ENCODE measurements at places on chromosomes 11 and 22.

DNA sequence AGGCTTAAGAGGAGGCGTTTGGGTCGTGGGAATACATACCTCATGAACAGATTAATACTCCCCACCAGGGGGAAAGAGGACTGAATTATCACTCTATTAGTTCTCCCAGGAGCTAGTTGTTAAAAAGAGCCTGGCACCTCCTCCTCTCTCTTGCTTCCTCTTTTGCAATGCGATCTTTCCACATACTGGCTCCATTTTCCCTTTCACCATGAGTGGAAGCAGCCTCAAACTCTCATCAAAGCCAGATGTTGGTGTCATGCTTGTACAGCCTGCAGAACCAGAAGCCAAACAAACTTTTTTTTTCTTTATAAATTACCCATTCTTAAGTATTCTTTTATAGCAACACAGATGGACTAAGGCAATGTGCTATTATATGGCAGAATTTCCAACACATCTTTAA lies 258.5 kb downstream of the FAM76B start:
- DNase-seq = no peak

GRCh38 chr22:30602049-30602448 lies 4.9 kb upstream of the TCN2 start:
- DNase-seq = no peak

GRCh38 chr11:95338430-95338991 lies 107.5 kb upstream of the SESN3 start:
- no peak for DNase-seq

DNA sequence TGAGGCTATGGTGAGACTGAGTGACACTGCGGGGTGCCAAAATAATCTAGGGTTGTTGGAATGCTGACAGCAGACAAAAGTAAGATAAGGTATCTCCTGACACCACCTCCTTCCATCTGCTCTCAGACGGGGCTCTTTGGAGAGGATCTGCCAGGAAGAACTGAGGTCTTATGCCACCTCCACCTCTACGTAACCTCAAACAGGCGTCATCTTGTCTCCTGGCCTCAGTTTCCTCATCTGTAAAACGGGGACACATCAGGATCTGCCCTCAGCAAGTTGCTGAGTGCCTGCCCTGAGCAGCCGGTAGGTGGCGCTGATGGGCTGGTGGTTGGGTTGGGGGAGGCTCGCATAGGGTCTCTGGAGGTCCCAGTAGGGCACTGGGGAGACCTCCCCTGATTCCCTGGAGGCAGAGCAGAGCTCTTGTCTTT lies 1.7 kb upstream of the MYEOV start:
- no peak for DNase-seq

GRCh38 chr11:36056160-36056751 lies 112.4 kb downstream of the LDLRAD3 start:
- DNase-seq = no peak

GRCh38 chr11:110962921-110963320 lies 250.7 kb upstream of the ARHGAP20 start:
- no peak for DNase-seq

DNA sequence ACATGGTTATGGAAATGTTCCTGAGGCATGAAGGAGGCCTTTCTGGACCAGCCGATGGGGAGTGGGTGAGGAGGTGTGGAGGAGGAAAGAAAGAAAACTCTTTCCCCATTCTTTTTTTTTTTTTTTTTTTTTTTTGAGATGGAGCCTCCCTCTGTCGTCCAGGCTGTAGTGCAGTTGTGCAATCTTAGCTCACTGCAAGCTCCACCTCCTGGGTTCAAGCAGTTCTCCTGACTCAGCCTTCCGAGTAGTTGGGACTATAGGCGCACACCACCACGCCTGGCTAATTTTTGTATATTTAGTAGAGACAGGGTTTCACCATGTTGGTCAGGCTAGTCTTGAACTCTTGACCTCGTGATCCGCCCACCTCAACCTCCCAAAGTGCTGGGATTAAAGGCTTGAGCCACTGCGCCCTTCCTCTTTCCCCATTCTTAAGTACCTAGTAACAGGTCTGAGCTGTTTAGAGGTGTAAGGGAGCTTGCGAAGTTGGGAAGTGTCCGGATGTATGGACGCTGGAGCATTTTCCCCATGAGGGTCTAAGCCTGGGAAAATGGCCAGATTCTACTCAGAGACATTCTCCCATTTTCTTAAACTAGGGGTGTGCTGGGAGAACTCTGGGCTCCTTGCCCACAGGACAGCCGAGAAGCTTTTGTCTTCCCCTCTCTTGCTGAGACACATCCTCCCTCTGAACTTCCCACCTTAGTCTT lies 135.8 kb downstream of the TEAD1 start:
- DNase-seq = no peak

DNA sequence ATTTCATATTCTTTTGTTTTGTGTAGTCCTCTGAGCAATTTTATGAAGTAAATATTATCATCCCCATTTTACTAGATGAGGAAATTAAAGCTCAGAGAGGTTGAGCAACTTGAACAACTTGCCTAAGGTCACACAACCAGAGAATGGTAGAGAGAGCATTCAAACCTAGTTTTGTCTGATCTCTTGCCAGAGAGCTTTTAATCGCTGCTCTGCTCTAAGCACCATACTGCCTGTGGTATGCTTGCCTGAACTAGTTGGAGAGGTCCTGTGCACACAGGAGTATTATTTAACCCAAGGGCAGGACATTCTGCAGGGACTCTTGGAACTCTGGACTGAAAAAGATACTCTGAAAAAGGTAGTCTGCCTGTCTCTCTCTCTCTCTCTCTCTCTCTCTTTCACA lies 38.5 kb downstream of the TRAF6 start:
- no peak for DNase-seq

GRCh38 chr22:22366537-22366936 lies 122.0 kb downstream of the VPREB1 start:
- DNase-seq = no peak

- DNase-seq = no peak
These were observed 8.1 kb downstream of the CLPB start for GRCh38 chr11:72426103-72426757.

DNA sequence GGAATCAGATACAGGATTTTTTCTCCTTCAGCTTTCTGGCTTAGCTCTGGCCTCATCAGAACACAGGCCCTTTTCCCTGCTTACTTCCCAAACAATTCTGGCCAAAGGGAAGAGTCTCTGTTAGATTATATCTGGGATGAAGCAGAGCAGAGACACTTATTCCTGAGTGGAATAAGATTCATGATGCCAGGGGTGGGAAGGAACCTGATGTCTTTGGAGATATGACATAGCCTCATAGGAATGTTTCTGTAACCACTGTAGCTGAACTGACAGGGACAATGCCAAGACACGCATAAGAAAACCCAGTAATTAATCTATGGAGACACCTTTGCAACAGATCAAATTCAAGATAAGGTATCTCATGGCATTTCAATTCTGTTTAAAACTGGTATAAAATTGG lies 177.1 kb upstream of the RAG2 start:
- no peak for DNase-seq

- DNase-seq = no peak
These were observed 7.9 kb upstream of the APLNR start for GRCh38 chr11:57244911-57245310.

- DNase-seq = no peak
These were observed 102.8 kb upstream of the NCAM1 start for GRCh38 chr11:112858289-112859023.

DNA sequence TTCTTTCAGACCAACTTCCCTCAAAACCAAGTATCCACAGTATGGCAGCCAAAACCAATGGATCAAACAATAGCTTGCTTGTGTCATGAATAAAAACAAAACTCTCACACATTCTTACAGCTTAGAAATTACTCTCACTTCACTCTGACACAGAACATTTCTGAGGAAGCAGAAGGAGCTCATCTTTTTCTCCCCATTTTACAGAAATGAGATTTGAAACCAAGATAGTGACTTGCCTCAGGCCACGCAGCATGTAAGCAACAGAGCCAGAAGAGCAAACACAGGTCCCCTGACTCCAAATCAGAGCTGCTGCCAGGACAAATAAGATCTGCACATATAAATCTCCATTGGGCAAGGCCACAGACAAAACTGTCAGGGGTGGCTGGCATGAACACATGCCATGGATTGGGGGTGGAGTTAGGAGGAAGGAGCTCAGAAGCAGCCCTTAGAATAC lies 64.8 kb downstream of the RAB30 start:
- DNase-seq = no peak

DNA sequence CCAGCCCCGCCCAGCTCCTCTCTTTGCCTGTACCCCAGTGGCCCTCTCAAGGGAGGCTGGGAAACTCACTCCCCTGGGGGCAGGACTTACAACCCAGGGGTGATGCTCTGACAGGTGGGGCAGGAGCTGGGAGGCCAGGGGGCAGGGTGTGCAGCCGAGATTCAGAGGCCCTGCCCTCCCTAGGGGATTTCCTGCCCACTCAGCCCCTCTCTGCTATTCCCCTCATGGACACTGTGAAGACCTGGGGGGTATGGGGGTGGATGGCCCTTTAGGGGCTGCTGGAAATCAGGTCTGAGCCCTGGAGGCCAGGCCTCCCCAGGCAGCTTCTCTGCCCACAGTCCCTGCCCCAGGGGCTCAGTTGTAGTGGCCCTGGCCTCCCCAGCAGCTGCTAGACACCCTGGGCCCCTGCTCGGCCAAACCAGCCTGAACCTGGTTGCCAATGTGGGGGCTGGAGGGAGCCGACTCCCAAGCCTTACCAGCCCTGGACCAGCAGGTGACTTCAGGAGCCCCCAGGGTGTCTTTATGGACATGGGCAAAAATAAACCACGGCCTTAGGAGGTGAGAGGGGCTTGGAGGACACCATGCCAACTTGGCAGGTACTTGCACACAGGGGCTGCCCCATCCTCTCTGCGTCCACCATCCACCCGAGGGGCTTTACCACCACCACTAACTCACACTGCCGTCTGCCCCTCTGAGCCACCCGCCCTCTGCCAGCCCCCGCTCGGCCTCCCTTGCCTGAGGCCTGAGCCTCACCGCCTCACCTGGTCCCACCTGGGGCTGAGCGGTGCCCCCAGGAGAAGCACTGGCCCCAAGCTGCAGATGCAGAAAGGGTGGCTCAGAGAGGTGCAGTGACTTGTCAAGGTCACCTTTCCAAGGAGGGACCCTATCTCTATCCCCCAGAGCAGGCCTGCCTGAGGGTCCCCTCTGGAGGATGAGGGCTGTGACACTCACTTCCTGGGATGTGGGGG lies 2.8 kb upstream of the PHLDA2 start:
- no peak for DNase-seq

DNA sequence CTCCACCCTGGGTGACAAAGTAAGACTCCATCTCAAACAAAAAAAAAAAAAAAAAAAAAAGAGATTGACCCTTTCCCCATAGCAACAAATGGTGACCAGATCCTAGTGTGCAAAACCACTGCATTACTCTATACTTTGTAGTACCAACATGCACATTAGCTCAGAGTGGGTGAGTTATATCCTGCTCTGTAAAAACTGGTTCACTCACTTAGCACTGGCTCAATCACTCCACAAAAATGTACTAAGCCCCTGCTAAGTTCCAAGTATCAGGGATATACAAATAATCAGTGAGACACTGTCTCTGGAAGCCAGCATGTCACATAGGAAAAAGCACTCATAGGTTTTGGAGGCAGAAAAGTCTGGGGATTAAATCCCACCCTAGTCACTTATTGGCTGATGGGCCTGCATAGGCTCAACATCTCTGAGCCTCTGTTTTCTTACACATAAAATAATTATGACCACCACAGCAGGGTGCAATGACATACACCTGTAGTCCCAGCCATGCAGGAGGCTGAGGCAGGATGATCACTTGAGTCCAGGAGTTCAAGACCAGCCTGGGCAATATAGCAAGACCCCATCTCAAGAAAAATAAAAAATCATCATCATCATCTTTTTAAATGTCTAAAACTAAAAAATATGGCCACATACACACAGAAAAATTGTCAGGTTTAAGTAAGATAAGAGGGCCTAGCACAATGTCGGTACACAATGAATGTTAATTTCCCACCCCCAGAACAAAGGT lies 11.9 kb downstream of the FAM168A start:
- DNase-seq = no peak

GRCh38 chr11:105786741-105787140 lies 176.9 kb downstream of the GRIA4 start:
- no peak for DNase-seq

- no peak for DNase-seq
These were observed 3.6 kb downstream of the SLC43A1 start for GRCh38 chr11:57511741-57512430.

DNA sequence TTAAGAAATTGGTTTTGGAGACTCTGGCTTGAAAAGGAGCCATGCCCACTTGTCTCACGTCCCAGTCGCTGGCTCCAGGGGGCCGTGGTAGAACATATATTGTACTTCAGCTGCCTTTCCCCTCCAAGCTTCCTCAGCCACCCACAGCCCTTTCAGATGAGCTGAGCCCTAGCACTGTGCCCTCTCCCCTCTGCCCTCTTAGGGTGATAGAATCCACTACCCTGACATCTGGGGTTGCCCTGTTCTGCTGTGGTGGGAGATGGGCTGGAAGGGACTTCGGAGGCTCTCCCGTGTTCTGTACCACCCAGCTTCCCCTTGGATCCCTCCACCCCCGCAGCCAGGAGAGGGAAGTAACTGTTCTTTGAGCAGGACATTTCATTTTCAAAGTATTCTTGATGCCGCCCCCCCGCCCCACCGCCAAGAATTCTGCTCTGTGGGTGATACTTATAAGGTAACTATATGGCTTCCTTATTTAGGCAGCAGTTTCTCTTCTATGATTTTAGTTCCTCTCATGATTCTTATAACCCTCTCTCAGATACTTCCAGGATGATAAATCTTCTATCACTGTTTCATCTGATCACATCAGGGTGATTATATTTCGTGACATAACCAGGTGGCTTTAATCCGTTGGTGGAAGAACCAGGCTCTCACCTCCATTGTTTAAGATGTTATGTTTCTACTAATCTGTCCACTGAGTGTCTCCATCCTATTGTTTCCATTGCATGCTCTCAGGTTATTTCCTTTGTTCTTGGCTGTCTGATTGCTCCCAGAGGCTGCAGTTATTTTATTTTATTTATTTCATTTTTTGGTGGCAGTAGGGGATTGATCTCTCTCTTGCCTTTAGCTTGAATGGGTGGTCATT lies 24.1 kb downstream of the ZBTB16 start:
- no peak for DNase-seq

DNA sequence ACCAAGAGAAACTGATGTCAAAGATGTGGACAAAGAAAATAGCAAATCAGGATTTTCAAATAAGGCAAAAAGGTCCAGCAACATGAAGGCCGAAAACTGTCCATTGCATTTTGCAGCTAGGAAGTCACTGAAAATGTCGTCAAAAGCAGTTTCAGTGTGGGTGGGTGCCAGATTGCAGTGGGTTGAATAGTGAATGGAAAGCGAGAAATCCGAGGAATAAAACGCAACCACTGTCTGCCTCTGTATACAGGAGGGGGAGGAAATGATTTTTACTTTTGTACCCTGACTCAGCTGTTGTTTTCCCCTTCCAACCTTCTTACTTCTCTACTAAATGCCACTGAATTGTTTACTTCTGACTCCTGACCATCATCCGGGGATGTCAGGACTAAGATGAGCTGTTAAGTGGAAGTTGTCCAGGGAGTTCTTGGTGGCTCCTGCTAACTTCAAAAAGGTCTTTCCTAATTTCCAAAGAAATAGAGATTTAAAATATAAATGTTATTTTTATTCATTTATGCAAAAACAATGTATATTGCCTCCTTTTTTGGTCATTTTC lies 64.9 kb upstream of the BIRC3 start:
- no peak for DNase-seq
